A549 treated with Hydrocortisone at 1 μM for 4 hours (cell line): ENCODE measurements at places on chromosomes 7 and 10. TPM values are rescaled to one million over a fixed set of nuclear protein-coding genes. Genes with fewer than 3 reads are reported as not detected.

Gene SLC39A12
- total RNA-seq: not detected in 5 replicates

Gene LRRC17
- total RNA-seq: 0.12 TPM in 1 of 5 replicates, not detected in the others

Gene NET1
- 40.6 to 53.7 TPM (median 46.1 TPM) in 5 replicates for total RNA-seq

Gene CTNNA3
- total RNA-seq: not detected in 5 replicates

Gene NME8
- total RNA-seq: not detected in 5 replicates

Gene C10orf143
- total RNA-seq: 0.39 to 0.76 TPM (median 0.61 TPM) in 5 replicates

Gene STAMBPL1
- total RNA-seq: 23.9 to 30.0 TPM (median 26.5 TPM) in 5 replicates

Gene TMEM229A
- not detected in 5 replicates for total RNA-seq

Gene ABCB4
- total RNA-seq: not detected in 5 replicates

Gene CDK1
- total RNA-seq: 82.4 to 105 TPM (median 90.7 TPM) in 5 replicates

Gene HOXA10
- 5.4 to 7.8 TPM (median 6.3 TPM) in 5 replicates for total RNA-seq

Gene OR2A42
- not detected in 5 replicates for total RNA-seq

Gene ELOVL3
- 0.29 to 0.46 TPM (median 0.33 TPM) in 5 replicates for total RNA-seq

Gene WIPF3
- 0.43 to 0.59 TPM (median 0.51 TPM) in 5 replicates for total RNA-seq

Gene TRRAP
- total RNA-seq: 14.1 to 19.9 TPM (median 16.6 TPM) in 5 replicates

Gene NPY4R2
- 19.0 to 27.9 TPM (median 23.1 TPM) in 5 replicates for total RNA-seq

Gene AKR1C4
- total RNA-seq: 0.10 to 0.32 TPM (median 0.30 TPM) in 5 replicates

Gene NEUROG3
- total RNA-seq: not detected in 5 replicates

Gene ARHGEF5
- total RNA-seq: 2.5 to 2.9 TPM (median 2.7 TPM) in 5 replicates

Gene LIPF
- 0.06 TPM in 1 of 5 replicates, not detected in the others for total RNA-seq

Gene CRTAC1
- 1.0 to 1.4 TPM (median 1.3 TPM) in 5 replicates for total RNA-seq

Gene NMT2
- 17.4 to 25.3 TPM (median 20.7 TPM) in 5 replicates for total RNA-seq

Gene IFIT1
- 3.7 to 5.8 TPM (median 4.0 TPM) in 5 replicates for total RNA-seq

Gene FXYD4
- not detected in 5 replicates for total RNA-seq

Gene SEMA3D
- total RNA-seq: 0.01 to 0.07 TPM (median 0.02 TPM) in 4 of 5 replicates, not detected in the other

Gene FAM25C
- total RNA-seq: 0.59 to 2.9 TPM (median 0.93 TPM) in 4 of 5 replicates, not detected in the other

Gene CHAT
- total RNA-seq: not detected in 5 replicates

Gene TMEM196
- total RNA-seq: not detected in 5 replicates

Gene SLC18A3
- total RNA-seq: 0.03 TPM in 1 of 5 replicates, not detected in the others

Gene MYL10
- total RNA-seq: not detected in 5 replicates
